ENCODE measurements at places on chromosomes 4 and X. TPM values are rescaled to one million over a fixed set of nuclear protein-coding genes. Genes with fewer than 3 reads are reported as not detected.
A peak's percentile ranks its signal among the peaks of the same experiment; 100 is the strongest.

GRCh38 chr4:57110640-57111511 is 691 bp upstream of the IGFBP7 start:
- peak; percentile 79 for DNase-seq

DNA sequence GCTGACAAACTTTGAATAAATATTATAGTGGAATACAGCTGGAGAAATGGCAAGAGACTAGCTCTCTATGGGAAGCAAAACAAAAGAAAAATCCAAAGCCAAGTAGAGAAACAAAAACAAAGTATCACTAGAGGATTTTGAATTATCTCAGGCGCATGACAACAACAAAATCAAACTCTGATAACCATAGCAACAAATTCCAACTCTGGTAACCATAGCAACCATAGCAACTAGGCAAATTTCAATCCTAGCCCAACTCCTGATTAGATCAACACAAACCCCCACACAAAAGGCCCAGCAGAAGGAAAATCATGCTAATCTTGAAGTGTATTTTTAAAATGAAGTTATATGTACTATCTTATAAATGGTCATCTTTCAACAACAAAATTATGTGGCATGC is 98.4 kb upstream of the MAGEE2 start:
- DNase-seq, result no peak

DNA sequence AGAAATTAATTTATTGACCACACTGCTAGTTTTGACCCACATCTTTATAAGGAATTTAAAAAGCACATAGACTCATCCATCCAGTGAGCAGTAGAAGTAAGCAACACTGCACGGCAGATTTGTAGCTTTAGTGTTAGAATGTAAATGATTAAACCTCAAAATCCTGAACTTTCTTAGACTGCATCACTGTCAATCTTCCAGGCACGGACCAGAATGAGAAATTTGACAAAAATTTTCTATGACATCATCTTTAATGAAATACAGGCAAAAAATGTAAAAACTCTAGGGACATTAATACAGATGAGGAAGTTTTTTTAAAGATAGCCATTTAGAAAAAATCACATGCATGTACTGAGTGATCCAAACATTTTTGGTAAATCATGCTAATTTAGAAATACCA is 29.2 kb downstream of the NLGN4X start:
- no peak for DNase-seq

DNA sequence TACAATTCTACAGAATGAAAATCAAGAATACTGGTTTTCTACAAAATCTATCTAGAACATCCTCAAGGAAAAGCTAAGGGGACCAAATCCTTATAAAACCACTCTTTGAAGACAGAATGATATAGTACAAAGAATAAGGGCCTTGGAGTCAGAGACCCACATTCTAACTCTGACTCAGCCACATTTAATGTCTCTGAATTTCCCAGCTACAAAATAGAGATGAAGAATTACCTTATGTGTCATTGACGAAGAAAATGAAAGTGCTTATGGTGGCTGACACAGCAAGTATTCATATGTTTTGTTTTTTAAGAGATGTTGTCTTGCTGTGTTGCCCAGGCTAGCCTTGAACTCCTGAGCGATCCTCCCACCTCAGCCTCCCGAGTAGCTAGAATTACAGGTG is 35.9 kb upstream of the CXorf38 start:
- peak; percentile 12 for DNase-seq

DNA sequence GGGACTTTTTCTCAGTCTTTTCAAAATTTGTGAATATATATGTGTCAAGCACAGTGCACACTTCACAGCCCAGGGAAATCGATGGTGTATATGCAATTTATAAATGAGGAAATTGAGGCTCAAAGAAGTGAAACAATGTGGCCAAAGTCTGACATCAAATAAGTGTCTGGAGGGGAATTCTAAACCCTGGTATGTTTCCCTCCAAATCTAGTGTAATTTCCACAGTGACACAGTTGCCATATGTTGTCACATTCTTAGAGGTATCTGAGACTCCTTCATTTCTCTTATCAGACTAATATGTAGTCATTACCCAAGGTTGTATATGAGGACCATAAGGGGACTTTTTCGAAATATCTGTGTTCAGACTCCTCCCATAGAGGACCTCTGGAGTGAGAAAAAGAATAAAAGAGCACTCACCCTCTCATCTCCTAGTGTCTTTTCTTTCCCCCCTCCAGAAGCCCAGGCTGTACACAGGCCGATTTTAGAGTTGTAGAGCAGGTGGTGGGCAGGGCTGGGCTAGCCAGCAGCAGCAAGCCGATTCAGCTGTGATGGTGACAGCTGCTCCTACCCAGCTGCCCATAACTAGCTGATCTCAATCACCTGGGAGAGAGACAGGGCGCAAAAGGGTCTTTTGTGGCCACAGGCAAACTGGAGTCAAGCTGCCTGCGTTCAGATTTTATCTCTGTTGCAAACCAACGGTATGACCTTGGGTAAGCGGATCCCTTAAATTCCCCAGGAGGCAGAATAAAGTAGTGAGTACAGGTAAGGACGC is 55.1 kb downstream of the CLCN5 start:
- DNase-seq, result no peak

- DNase-seq, result no peak
These were observed 64.3 kb downstream of the METTL14 start for GRCh38 chr4:118749347-118749988.

- DNase-seq, result no peak
These were observed 456.3 kb downstream of the PDGFC start for GRCh38 chr4:156515295-156515694.

The KDR gene
- 0.86 TPM for total RNA-seq

The LIMCH1 gene
- total RNA-seq, result 8.4 TPM

The CHIC2 gene
- total RNA-seq, result 74.3 TPM
